Activated naive CD4-positive, alpha-beta T cell (primary cell): ENCODE measurements at places on chromosomes 11 and 22.
A peak's percentile ranks its signal among the peaks of the same experiment; 100 is the strongest.

DNA sequence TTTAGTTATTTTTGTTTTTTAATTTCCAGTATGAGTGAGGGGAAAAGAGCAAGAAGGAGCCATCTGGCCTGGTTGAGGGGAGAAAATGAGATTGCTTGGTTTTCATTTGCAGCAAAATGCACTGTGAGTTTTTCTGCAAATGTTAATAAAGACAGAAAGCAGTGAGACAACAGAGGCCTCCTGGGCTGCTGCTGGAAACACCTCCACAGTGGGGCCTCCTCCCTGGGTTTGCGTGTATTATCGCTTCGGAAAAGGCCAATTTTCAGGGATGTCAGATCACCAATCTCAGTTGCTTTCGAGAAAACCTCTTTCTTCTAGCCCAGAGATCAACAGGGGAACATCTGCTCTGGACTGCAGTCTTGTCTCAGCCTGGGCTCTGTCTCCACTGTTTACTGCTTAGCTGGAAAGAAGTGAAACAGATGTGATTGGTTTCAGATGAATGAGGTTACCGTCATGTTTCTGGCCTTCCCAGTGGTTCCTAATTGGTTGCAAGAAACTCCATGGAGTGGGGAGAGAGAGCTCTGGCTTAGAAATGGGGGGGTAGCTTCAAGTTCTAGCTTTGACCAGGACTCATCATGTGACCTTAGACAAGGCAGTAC lies 17.3 kb downstream of the TSPAN18 start:
- DNase-seq, result no peak

DNA sequence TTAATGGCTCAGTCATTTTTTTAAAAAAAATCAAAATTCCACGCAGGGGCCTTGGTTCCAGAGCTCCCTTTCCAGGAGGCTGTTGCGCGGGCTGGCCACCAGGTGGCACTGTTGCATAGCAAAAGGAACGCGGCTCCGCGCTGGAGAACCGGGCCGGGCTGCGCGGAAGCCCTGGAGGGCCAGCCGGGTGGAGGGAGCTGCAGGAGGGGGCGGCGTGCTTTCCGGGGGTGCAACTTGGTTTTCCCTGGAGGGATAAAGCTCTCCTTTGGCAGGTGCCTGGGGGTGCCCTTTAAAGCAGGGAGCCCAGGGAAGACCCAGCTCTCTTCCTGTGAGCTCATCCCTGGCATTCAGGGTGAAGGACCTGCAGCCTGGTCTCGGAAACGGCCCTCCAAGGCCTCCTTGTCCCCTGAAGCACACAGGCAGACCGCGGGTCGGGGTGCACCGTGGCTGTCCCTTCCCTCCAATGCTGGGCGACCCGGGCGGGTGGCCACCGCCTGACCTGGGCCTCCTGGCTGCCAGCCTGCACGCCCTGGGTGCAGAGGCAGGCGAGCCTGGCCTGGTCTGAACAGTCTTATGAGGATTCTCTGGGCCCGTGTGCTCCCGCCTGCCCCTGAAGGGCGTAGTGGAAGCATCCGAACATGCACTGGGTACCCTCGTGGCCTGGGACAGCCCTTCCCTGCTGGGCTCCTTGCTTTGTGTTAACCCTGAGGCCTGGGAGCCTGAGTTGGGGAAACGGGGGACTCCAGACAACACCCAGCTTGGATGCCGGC lies 23.4 kb downstream of the KRTAP5-5 start:
- peak; percentile 69 for DNase-seq

DNA sequence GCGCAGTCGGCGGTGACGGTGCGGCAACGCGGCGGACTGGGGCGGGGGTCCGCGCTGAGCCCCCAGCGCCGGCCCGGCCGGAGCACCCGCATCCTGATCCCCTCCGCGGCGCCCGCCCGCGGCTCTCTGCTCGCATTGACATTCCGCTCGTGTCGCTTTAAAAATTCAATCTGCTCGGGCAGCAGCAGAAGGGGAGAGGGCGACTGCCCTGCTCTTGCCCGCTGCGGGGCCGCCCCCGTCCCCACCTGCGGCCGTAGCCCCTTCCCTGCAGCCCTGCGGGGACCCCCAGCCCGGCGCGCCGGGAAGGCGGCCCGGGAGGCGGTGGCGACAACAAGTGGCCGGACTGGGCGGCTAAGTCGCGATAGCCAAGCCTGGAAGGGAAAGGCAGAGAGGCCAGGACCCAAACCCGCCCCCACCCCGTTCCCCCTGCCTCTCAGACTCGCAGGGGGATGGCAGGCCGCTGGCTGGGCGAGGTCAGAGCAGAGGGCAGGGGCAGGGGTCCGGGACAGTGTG lies 1.1 kb downstream of the CABP7 start:
- DNase-seq, result no peak

DNA sequence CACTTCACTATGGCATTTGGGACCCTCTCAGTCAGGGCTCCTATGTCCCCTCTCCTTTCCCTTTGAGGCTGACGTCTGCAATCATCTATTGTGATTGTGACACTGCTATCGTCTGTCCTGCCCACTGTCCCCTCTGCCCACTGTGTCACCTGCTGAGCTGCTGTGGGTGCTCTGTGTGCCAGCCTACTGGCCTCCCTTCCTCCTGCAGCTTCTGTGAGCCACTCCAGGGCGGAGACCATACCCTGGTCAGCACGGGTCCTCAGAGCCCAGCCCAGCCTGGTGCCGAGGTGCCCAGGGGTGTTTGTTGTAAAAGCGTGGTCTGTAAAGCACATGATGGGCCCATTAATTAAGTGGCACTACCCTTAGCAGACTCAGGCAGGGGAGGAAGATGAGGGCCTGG lies 29.4 kb downstream of the MPPED1 start:
- DNase-seq, result no peak

- no peak for DNase-seq
Measured at GRCh38 chr11:65718964-65719492, 1.6 kb downstream of the RNASEH2C start.

DNA sequence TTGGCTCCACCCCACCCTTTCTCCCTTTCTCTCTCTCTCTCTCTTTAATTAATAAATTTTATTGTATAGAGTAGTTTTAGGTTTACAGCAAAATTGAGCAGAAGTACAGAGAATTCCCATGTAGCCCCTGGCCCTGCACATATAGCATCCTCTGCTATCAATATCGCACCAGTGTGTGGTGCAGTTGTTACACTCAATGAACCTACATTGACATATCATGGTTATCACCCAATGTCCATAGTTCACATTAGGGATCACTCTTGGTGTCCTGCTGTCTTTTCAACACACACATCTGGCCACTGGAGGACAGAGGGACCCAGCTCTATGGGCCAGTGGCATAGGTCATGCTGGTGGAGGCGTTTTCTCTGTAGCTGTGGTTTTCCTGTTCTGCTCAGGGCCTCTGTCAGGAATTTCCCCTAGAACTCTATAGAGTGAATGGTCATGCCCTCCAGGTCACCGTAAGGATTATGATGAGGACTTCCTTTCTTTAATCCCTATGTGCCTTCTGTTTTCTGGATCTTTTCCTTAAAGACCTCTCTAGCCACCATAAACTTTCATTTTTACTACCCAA lies 98.2 kb upstream of the NAV2 start:
- no peak for DNase-seq

DNA sequence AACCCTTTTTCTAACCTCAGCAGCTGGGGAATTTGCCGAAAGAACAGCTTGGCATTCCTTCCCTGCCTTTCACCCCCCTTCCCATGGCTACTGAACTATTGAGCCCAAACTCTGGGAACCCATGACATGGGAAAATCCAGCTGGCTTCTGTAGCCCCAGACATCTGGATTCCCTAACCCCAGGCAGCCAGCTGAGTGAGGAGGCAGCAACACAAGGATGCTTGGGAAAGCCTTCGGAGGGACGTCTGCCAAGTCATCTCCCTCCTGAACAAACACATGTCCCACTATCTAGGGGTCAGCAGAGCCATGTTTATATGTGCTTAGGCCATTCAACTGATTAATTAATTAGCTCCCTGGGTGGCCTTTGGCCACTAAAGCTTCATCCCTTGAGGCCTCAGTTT lies 21.6 kb downstream of the LRRC55 start:
- no peak for DNase-seq

GRCh38 chr11:693887-694562 lies 997 bp downstream of the DEAF1 start:
- no peak for DNase-seq

GRCh38 chr11:46202149-46202548 lies 75.3 kb upstream of the CREB3L1 start:
- no peak for DNase-seq

DNA sequence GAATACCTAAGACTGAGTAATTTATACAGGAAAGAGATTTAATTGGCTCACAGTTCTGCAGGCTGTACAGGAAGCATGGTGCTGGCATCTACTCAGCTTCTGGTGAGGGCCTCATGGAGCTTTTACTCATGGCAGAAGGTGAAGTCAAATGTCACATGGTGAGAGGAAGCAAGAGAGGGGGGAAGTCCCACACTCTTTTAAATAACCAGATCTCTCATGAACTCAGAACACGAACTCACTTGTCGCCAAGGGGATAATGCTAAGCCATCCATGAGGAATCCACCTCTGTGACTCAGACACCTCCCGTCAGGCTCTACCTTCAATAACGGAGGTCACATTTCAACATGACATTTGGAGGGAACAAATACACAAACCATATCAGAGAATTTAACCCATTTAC lies 42.2 kb downstream of the BIRC2 start:
- DNase-seq, result no peak

DNA sequence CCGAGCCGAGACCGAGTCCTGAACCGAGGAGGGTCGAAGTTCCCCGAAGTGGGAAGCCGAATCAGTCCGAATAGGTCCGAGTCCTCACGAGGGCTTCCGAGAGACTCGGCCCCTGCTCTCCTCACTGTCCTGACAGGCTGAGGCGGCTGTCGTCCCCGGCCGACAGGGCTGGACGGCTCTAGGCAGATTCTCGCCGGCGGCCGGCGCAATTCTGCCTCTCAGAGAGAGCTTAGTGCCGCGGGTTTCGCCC lies 191 bp upstream of the DEAF1 start:
- no peak for DNase-seq

GRCh38 chr11:121091492-121092152 lies 9.4 kb upstream of the TECTA start:
- DNase-seq, result no peak

GRCh38 chr11:86014221-86014620 lies 54.7 kb downstream of the PICALM start:
- no peak for DNase-seq

DNA sequence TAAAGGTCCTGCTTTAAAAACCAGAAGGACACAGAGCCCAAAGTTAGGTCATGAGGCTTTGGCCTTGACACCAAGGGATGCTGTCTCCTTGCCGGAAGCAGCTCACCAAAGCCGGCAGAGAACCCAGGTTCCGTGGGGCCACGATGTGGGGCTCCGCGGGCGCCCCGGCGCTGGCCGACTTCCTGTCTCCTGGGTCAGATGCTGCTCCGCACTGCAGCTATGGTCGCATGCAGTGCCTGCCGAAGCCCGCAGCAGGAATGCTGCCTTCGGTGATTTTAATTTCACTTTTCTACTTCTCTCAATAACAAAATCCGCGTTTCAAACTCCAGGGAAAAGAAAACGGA lies 454 bp upstream of the OTUB1 start:
- peak; percentile 63 for DNase-seq

GRCh38 chr11:84384731-84385130 lies 1098.6 kb upstream of the CCDC90B start:
- DNase-seq, result no peak

- no peak for DNase-seq
Measured at GRCh38 chr11:133168016-133168415, 364.3 kb downstream of the OPCML start.

DNA sequence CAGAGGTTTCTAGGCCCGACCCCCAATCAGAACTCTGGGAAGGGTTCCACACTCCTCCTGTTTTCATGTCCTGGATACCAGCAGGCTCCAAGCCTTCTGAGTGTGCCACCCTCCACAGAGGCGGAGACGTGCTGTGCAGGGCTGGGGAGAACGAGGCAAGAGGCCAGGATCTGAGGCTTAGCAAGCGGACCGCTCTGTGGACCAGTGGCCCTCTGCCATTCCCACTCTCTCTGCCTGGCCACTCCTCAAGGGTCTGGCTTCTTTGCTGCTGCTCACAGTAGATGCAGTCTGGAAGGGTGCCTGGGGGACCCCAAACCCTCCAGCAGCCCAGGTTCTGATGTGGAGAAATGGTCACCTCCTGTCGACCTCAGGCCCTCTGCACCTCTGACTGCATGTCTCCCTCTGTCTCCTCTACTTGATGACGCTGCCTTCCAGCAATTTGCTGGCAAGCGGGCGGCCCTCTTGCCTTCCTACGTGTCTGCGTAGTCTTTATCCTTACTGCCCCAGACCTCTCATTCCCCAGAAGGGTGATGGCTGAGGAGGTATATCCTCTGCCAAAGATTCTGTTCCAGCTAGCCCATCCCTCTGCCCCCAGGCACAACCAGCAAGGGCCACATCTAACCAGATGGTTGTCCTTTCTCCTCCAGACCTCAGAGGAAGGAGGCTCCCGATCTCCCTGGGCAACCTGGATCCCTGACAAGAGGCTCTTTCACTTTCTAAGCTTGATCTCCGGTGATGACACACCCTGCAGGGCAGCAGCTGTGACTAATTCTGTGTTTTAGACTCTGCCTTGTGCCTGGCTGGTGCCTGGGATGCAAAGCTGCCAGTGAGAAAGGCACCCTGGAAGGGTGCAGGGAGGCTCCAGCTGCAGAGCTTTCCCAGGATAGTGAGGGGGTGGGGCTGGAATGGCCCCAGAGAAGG lies 87.3 kb downstream of the NAT10 start:
- DNase-seq, result no peak

DNA sequence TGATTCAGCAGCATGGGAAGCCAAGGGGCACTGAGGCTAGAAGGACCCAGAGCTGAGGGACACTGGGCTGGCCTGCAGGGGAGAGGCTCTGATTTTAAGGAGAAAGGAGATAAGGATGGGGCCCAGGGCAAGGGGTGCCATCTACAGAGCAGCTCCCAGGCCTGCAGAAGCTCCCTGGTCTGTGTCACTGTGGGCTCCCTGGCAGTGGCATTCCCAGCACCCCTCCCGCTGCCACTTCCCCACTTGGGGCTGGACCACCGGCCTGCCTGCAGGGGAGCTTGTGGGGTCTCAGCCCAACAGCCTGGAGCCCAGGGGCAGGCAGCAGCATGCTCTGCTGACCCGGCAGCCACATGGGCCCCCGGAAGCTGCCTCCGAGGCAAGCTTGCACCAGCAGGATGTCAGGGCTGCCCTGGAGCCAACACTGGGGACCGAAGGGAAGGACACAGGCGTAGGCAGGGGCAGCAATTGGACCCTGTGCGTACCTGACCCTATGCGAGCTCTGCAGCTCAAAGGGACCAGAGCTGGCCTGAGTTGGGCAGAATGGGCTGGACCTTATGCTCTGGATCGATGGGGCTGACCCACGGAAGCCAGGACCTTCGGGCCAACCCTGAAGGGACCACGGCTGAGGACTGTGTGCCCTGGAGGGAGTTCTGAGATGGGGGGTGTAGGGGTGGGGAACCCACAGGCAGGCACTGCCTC lies 35.4 kb upstream of the WNT7B start:
- DNase-seq, result no peak
